ENCODE measurements at places on chromosomes 11 and 22.

- no peak for DNase-seq
- no peaks in the 10 kb centered on the region for H3K27me3 ChIP-seq
- no peak overlapping the region for H3K4me3 ChIP-seq
These were observed 97.8 kb downstream of the PKNOX2 start for GRCh38 chr11:125262194-125262829.

GRCh38 chr22:45524157-45524556 is 21.5 kb downstream of the FBLN1 start:
- no peak overlapping the region for H3K27ac ChIP-seq
- no peaks in the 10 kb centered on the region for H3K4me1 ChIP-seq
- no peak overlapping the region for H3K4me3 ChIP-seq
- no peaks in the 10 kb centered on the region for H3K36me3 ChIP-seq

GRCh38 chr11:1037506-1038055 is 1.1 kb upstream of the MUC6 start:
- H3K27ac ChIP-seq, result no peak overlapping the region
- no peak for DNase-seq
- H3K27me3 ChIP-seq, result no peaks in the 10 kb centered on the region
- no peak overlapping the region for H3K4me3 ChIP-seq

GRCh38 chr22:41405588-41405987 is 23.8 kb downstream of the TEF start:
- H3K36me3 ChIP-seq, result no peaks in the 10 kb centered on the region
- H3K4me1 ChIP-seq, result peaks cover 12% of the 10 kb centered on the region
- H3K27me3 ChIP-seq, result no peaks in the 10 kb centered on the region
- no peak overlapping the region for H3K4me3 ChIP-seq
- H3K27ac ChIP-seq, result no peak overlapping the region

- no peaks in the 10 kb centered on the region for H3K36me3 ChIP-seq
- H3K4me3 ChIP-seq, result no peak overlapping the region
- no peaks in the 10 kb centered on the region for H3K4me1 ChIP-seq
- no peak overlapping the region for H3K27ac ChIP-seq
- H3K27me3 ChIP-seq, result no peaks in the 10 kb centered on the region
These were observed 368.6 kb downstream of the OPCML start for GRCh38 chr11:133163463-133164419.

GRCh38 chr11:121123496-121124069 is 22.5 kb downstream of the TECTA start:
- no peaks in the 10 kb centered on the region for H3K36me3 ChIP-seq
- DNase-seq, result no peak

GRCh38 chr11:43819926-43820325 is 60.7 kb upstream of the ALKBH3 start:
- H3K4me3 ChIP-seq, result no peak overlapping the region
- H3K36me3 ChIP-seq, result peaks cover 4% of the 10 kb centered on the region
- no peak for DNase-seq
- H3K27ac ChIP-seq, result no peak overlapping the region
- H3K4me1 ChIP-seq, result no peaks in the 10 kb centered on the region

DNA sequence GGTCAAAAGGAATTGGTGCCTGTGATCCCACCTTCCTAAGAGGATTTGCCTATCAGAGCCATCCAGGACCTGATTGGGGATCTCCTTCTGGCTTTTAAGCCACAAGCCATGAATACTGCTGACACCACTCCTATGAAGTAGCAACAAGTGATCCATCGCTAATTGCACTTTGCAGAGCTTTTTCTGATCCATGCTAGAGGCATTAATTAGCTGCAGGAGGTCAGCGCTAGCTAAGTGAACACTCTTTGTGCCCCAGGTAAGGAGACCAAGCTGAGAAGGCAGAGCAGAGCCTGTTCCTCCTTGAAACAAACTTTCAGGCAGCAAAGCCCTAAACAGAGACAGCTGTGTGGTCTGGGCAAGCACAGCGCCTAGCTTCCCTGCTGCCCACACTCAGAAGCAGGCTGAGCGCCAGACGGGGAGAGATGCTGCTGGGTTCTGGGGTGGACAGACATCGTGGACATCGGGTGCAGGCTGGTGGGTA is 122.2 kb downstream of the ABTB2 start:
- H3K4me3 ChIP-seq, result no peak overlapping the region
- H3K27me3 ChIP-seq, result no peaks in the 10 kb centered on the region
- DNase-seq, result no peak
- no peaks in the 10 kb centered on the region for H3K36me3 ChIP-seq

DNA sequence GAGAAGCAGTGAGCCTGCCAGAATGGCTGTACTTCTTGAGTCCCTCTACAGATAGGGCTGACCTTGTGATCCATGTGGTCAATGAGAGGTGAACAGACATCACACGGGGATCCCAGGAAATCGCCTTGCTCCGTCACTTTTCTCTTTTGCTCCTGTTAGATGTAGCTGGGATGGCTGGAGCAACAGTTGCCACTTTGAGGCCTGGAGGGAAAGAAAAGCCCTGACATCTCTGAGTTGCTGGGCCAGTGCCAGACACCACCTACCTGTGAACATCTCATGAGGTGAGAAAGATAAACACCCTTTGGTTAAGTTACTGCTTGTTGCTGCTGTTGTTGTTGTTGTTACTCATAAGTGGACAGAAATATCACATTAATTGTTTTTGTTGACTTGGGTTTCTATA is 840.3 kb downstream of the TBC1D22A start:
- H3K27ac ChIP-seq, result no peak overlapping the region
- no peaks in the 10 kb centered on the region for H3K4me1 ChIP-seq
- no peak overlapping the region for H3K4me3 ChIP-seq
- H3K27me3 ChIP-seq, result no peaks in the 10 kb centered on the region
- DNase-seq, result no peak

DNA sequence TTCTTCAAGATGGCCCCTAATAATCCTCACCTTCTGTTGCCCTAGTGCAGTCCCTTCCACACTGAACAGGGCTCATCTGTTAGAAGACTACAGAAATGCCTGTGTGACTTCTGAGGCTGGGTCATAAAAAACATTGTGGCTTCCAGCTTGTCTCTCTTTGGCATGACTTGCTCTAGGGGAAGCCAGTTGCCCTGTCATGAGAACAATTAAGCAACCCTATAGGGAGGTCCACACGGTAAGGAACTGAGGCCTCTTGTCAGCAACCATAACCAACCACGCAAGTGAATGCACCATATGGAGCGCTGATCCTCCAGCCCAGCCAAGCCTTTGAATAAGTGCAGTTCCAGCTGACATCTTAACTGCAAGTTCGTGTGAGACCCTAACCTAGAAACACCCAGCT is 2.6 kb downstream of the LIPT2 start:
- no peak overlapping the region for H3K27ac ChIP-seq
- no peaks in the 10 kb centered on the region for H3K27me3 ChIP-seq
- H3K4me1 ChIP-seq, result peaks cover 12% of the 10 kb centered on the region

- no peak overlapping the region for H3K4me3 ChIP-seq
- no peaks in the 10 kb centered on the region for H3K36me3 ChIP-seq
- no peak overlapping the region for H3K27ac ChIP-seq
- peaks cover 10% of the 10 kb centered on the region for H3K4me1 ChIP-seq
- peaks cover 5% of the 10 kb centered on the region for H3K27me3 ChIP-seq
- no peak for DNase-seq
These were observed 8.6 kb downstream of the PHLDB1 start for GRCh38 chr11:118615976-118616371.

DNA sequence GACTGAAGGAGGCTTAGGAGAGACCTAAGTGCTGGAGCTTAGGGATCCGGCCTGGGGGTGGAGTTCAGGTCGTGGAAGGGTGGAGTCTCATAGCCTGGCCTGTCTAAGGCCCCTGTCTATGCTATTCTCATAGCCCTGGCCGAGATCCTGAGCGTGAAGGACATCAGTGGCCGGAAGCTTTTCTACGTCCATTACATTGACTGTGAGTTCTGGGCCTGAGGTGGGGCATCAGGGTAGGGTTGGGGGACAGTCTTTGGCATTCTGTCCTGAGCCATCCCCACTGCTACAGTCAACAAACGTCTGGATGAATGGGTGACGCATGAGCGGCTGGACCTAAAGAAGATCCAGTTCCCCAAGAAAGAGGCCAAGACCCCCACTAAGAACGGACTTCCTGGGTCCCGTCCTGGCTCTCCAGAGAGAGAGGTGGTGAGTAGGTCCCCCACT is 603 bp downstream of the KAT5 start:
- no peak for DNase-seq
- H3K4me3 ChIP-seq, result peak overlapping the region; percentile 98
- peaks cover 44% of the 10 kb centered on the region for H3K36me3 ChIP-seq
- H3K27ac ChIP-seq, result peak overlapping the region; percentile 98

DNA sequence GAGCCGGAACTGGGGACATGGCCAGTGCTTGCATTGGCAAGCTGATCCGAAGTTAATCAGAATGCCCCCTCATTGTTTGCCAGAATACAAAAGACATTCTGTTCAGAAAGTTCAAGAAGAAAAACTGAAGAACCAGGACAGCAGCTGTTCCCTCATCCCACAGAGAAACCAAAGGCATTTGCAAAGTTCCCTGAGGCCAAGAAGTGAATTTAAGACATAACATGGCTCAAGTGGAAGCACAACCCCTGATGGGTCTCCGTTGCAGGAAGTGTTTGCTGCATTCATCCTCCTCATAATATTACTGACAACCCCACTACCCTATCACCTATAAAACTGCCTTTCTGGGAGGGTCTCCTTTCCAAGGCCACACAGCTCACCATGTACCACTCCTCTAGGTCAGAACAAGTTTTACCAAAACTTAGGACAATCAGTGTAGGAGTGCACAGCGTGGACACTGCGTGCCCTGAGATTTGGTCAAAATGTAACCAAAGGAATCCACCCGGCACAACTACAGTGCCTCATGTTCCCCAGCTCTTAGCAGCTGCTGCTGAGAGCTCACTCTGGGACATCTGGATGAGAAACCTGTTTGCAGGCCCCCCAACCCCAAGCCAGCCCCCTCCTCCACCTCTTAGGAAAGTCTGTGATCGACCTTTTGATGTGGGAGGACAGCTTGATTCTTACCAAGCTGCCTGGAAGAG is 101.6 kb upstream of the AKIP1 start:
- H3K4me1 ChIP-seq, result peaks cover 7% of the 10 kb centered on the region
- no peaks in the 10 kb centered on the region for H3K27me3 ChIP-seq

DNA sequence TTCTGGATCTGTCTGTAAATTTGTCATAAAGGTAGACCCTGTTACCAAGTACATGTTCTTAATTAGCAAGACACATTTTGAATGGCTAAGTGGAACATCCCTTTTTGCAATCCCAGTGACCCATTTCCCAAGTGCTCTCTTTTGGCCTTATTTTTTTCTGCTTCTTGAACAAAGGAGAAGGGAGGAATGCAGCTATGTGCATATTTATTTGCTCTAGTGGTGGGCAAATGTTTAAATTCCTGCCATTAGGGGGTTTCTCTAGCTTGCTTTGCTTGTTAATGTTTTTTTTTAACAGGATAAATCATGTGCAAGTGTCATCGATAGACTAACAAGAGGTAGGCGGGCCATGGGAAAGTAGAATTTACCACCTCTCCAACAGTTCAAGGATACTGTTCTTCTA is 135.7 kb downstream of the COMMD9 start:
- H3K27ac ChIP-seq, result no peak overlapping the region
- DNase-seq, result no peak
- H3K36me3 ChIP-seq, result no peaks in the 10 kb centered on the region
- no peak overlapping the region for H3K4me3 ChIP-seq
- no peaks in the 10 kb centered on the region for H3K4me1 ChIP-seq

- no peak overlapping the region for H3K4me3 ChIP-seq
- no peak for DNase-seq
- H3K27me3 ChIP-seq, result no peaks in the 10 kb centered on the region
- no peaks in the 10 kb centered on the region for H3K4me1 ChIP-seq
- no peak overlapping the region for H3K27ac ChIP-seq
- H3K36me3 ChIP-seq, result no peaks in the 10 kb centered on the region
These were observed 215.0 kb downstream of the ST3GAL4 start for GRCh38 chr11:126570489-126570888.

GRCh38 chr22:30841273-30841672 is 127.3 kb downstream of the MORC2 start:
- H3K4me1 ChIP-seq, result no peaks in the 10 kb centered on the region
- no peak for DNase-seq
- H3K27me3 ChIP-seq, result no peaks in the 10 kb centered on the region
- no peaks in the 10 kb centered on the region for H3K36me3 ChIP-seq
- H3K27ac ChIP-seq, result no peak overlapping the region

DNA sequence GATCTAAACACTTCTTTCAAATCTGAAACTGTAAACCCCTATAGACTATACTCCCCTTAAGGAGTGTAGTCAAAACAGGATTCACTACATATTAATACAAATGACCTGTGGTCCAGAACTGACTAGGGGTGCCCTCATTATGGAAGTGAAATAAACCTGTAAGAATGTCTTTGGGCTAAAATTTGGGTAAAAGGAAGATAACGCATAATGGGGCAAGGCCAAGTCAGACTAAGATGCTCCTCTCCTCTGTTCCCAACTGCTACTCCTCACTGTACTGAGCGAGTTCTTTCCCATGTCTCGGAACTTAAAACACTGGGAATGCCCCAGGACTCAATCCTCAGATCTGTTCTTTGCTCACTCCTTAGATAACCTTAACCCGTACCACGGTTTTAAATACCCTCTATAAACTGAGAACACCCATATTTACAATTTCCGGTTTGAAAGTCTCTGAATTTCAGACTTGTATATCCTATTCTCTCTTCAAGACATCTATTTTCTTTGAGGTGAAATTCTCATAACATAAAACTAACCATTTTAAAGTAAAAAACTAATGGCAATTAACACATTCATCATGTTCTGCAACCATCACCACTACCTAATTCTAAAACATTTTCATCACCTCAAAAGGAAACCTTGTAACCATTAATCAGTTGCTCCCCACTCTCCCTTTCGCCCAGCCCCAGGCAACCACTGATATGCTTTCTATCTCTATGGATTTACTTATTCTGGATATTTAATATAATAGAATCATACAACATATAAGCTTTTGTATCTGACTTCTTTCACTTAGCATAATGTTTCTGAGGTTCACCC is 4.0 kb downstream of the THAP12 start:
- H3K27me3 ChIP-seq, result no peaks in the 10 kb centered on the region
- no peak overlapping the region for H3K27ac ChIP-seq
- H3K4me3 ChIP-seq, result no peak overlapping the region
- DNase-seq, result no peak
- peaks cover 63% of the 10 kb centered on the region for H3K4me1 ChIP-seq

DNA sequence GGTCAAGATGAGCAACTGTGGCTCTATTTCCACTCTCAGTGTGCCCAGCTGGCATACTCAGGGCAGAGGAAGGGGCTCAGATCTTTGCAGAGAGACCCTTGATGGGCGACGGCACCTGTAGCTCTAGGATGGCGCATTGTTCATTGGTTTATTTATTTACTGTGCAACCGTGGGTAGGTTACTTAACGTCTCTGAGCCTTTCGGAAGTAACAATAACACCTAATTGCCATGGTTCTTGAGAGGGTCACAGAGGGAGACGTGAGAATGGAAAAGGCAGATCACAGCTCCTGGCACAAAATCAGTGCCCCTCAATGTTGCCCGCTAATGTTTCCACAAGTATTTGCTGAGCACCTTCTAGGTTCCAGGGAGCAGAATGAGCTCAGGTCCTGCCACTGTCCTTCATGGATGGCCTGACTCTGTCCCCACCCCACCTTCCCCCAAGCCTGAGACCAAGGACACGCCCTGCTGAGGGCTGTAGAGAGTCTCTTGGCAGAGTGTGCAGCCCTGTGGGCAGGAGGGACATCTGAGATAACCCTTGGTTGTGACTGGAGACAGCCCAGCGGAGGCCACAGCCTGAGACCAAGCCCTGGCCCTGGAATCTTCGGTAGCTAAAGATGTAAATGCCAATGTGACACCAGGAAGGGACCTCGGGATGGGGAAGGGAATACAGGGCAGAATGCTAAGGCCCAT is 780 bp upstream of the ALDH3B2 start:
- H3K4me1 ChIP-seq, result no peaks in the 10 kb centered on the region
- no peak overlapping the region for H3K4me3 ChIP-seq
- DNase-seq, result no peak
- H3K36me3 ChIP-seq, result no peaks in the 10 kb centered on the region
- no peaks in the 10 kb centered on the region for H3K27me3 ChIP-seq

- peak overlapping the region; percentile 17 for H3K4me3 ChIP-seq
- H3K36me3 ChIP-seq, result peaks cover 29% of the 10 kb centered on the region
- H3K4me1 ChIP-seq, result peaks cover 100% of the 10 kb centered on the region
- H3K27me3 ChIP-seq, result no peaks in the 10 kb centered on the region
- peak overlapping the region; percentile 58 for H3K27ac ChIP-seq
These were observed 9.4 kb upstream of the SSTR3 start for GRCh38 chr22:37221424-37222333.

All from CD4-positive, alpha-beta memory T cell (primary cell).